T1000 (cell line): ENCODE measurements at places on chromosomes 11 and 22.

GRCh38 chr11:72814286-72815109, at the start of gene ATG16L2:
ATG16L2 (plus strand) TSS chr11:72814411; CDS start chr11:72814446, 35 bp downstream.
- peak; percentile 75 for DNase-seq

GRCh38 chr11:119205574-119206510, at the start of gene CBL:
CBL (plus strand) TSS chr11:119206339; CDS start chr11:119206418, 79 bp downstream.
- peak; percentile 83 for DNase-seq

DNA sequence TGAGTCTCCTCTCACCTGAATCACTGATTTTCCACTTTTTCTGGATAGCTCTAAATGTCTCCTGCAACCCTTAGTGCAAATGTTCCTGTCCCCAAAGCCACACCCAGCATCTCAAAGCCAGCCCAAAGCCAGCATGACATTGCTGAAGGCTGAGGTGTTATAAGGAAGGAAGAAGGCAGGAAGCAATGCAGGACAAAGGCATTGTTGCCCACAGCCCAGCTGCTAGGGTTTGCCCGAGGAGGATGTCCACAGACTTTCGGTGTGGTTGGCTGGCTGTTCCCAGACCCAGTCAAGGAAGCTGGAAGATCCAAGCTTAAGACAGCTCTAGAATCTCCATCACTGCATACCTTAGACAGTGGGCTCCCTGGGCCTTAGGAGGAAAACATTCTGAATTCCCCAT, 23.5 kb downstream of the CHST1 start:
- DNase-seq: no peak

- DNase-seq: no peak
Measured at GRCh38 chr11:69635804-69636511, 5.0 kb upstream of the CCND1 start.

- DNase-seq: no peak
Measured at GRCh38 chr11:73386546-73386945, 10.3 kb downstream of the RELT start.
